ENCODE measurements at places on chromosomes 7 and 10. TPM values are rescaled to one million over a fixed set of nuclear protein-coding genes. Genes with fewer than 3 reads are reported as not detected.

GRCh38 chr10:128096486-128097199 lies 29.6 kb downstream of the MKI67 start:
- DNase-seq, result no peak

Gene GPR26
- total RNA-seq, result not detected

DNA sequence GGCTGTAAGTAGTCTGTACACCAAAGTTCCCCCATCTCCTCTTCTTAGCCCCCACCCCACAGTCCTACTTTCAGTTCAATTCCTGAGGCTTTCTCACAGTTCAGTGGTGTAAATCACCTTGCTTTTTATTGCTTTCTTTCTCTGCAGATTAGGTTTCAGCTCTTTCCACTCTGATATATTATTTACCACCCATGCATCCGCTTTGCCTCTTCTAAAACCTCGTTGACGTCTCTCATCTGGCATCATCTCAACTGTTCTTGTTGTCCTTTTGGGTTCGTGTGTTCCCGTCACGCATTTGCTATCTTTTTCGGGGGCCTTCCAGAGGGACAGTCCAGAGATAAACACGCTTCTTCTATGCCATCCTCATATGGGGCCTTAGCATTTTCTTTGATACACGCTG lies 597.9 kb upstream of the DPP6 start:
- no peak for DNase-seq

DNA sequence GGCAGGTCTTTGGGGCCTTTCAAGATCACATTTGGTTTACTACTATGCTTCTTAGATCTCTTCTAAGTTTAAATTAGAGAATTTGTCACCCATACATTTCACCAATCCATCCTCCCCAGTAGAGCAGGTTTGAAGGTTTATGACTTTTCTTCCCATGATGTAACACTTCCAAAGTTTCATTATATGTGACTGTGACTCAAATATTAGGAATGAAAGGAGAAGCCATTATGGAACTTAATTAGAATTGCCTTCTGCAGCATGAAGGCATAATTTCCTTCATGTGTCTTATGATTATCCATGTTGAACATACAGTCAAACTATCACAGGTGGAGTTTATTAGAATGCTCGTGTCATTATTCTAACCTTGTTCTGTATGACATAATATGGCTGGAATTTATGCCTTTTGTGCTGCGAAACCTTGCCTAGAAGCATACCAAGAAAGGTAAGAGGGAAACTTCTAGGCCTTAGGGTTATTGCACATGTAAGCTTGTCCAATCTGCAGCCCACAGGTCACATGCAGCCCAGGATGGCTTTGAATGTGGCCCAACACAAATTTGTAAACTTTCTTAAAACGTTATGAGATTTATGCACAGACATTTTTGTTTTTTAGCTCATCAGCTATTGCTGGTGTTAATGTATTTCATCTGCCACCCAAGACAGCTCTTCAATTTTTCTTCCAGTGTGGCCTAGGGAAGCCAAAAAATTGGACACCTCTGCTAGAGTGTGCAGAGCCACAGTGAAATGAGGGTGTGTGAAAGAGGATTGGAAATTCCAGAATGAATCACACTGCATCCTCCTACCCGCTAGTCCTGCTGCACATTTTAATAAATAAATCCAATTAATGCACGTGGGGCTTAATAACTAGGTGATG lies 133.6 kb downstream of the TMEM26 start:
- no peak for DNase-seq

DNA sequence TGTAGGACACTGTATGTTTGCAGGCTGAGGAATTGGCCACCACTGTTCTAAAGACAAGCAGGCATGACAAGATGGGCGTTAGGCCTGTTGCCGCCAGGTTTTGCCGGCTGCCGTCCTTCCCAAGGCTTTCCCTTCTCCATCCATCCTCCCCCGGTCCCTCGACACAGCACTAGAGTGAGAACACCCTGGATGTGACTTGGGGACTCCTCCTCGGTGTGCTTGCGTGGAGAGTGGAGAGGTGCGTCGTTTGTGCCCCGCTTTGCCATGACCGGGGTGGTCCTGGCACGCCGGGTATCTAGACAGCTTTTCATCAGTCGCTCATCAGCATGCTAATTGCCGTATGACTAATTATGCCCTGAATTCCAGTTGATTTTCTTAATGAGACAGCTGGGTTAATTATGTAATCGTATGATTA lies 206.6 kb upstream of the SH2B2 start:
- no peak for DNase-seq

- DNase-seq, result no peak
Measured at GRCh38 chr7:44159824-44160630, 18.9 kb upstream of the MYL7 start.

GRCh38 chr7:37510043-37510634 lies 61.5 kb upstream of the ELMO1 start:
- peak; percentile 46 for DNase-seq

Gene NPFFR1
- not detected for total RNA-seq

- DNase-seq, result no peak
Measured at GRCh38 chr7:122748195-122748594, 45.5 kb upstream of the RNF148 start.

- DNase-seq, result no peak
Measured at GRCh38 chr10:19862811-19863515, 46.7 kb downstream of the PLXDC2 start.

- peak; percentile 25 for DNase-seq
Measured at GRCh38 chr7:38863601-38864291, 45.2 kb downstream of the VPS41 start.

GRCh38 chr10:93995598-93996271 lies 2.0 kb downstream of the PLCE1 start:
- DNase-seq, result no peak

Gene SYT15B
- 0.18 TPM for total RNA-seq

DNA sequence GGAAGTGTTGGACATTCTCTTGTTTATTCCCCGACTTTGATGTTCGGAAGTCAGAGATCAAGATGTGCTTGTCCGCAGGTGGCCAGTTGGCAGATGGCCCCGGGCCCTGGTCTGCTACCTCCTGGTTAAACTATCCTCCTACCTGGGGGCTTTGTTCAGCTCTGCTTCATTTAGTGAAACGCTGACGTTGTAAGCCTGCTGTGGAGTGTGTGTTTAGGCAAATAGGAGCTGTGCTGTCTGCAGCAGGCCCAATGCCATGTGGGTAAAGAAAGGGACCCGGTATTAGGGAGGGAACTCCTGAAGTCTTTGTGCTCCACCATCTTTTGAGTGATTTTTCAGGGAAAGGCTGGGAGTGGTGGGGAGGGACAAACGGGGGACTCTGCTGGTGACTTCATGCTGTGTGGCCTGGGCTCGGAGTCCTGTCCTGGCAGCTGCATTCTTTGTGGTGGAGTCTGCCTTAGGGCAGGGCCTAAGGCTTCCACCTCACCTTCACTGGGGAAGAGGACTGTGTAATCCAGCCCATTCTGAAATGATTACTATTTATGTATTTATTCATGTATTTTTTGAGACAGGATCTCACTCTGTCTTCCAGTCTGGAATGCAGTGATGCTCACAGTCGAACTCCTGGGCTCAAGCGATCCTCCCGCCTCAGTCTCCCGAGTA lies 171.1 kb upstream of the KLF6 start:
- DNase-seq, result no peak

- DNase-seq, result no peak
Measured at GRCh38 chr10:101920546-101920945, 76.9 kb upstream of the KCNIP2 start.
